ENCODE measurements at places on chromosomes 7 and 10. TPM values are rescaled to one million over a fixed set of nuclear protein-coding genes. Genes with fewer than 3 reads are reported as not detected.

Gene GPR158
- total RNA-seq = not detected

DNA sequence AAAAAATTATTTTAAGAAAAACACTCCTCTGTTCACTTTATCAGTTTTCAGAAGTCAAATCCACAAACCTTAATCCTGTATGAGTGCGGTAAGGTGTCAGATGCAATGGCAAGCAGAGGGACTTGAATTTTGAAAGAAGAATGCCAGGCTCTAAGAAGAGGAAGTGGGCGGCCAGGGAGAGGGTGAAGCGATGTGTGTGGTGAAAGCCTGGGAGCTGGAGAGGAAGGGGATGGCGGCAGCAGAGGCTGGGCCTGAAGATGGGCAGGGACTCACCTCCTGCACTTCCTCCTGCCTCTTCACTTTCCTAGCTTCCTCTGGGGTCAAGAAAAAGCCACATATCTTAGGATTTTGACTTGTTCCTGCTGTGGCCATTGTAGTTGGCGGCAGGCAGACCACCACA is 609.6 kb downstream of the PARD3 start:
- DNase-seq = no peak

Gene CYP3A4
- total RNA-seq = not detected

DNA sequence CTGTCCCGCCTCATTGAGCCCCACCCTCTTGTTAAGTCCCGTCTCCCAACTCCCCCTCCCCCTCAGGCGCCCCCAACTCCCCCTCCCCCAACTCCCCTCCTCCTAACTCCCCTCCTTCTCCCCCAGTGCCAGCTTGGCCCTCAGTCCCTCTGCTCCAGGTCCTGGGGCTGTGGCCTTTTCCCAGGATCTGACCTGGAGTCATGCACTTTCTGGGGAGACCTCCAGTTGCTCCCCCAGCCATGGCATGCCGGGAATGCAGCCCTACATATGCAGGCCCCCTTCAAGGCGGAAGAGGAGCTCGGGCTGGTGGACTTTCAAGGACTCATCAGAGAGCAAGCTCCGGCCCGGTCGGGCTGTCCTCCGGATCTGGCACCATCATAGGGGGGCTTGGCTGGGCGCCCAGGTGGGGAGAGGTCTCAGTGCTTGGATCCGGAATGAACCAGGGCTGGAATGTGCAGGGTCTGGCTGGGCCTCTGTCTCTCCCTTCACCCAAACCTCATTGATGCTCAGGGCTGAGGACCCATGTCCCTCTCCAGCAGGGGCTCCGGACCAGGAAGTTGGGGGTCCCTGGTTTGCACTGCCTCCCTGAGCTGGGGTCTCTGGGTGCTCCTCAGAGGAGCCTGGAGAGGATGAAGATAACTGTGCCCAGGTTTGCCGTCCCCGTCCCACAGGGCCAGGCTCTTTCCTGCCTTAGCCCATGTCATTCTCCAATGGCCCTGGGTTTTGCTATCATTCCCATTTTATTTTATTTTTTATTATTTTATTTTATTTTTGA is 41.1 kb downstream of the TMEM270 start:
- no peak for DNase-seq

- DNase-seq = no peak
These were observed 22.0 kb downstream of the UMAD1 start for GRCh38 chr7:7662527-7662926.

DNA sequence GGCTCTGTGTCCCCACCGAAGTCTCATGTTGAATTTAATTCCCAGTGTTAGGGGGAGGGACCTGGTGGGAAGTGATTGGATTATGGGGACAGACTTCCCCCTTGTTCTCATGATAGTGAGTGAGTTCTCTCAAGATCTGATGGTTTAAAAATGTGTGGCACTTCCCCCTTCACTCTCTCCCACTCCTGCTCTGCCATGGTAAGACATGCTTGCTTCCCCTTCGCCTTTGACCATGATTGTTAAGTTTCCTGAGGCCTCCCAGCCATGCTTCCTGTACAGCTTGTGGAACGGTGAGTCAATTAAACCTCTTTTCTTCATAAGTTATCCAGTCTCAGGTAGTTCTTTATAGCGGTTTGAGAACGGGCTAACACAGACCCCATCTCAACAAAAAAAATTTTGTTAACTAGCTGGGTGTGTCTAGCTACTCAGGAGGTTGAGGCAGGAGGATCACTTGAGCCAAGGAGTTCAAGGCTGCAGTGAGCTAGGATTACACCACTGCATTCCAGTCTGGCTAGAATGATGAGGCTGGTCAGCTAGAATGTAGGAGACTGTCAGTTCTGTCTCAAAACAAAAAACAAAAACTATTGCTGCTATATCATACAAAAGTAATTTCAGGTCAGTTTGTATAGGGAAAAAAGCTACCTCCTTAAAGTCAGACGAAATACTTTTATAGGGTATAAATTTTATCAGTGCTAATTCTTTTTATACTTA is 57.7 kb downstream of the ATAD1 start:
- DNase-seq = no peak

GRCh38 chr7:5334671-5335070 is 51.9 kb downstream of the SLC29A4 start:
- no peak for DNase-seq

Gene TFPI2
- 0.71 TPM for total RNA-seq

- no peak for DNase-seq
These were observed 21.8 kb downstream of the ASZ1 start for GRCh38 chr7:117405519-117405918.

Measured in naive thymus-derived CD4-positive, alpha-beta T cell (primary cell).